HCT116 (cell line): ENCODE measurements at places on chromosomes 3 and 15. TPM values are rescaled to one million over a fixed set of nuclear protein-coding genes. Genes with fewer than 3 reads are reported as not detected.
A peak's percentile ranks its signal among the peaks of the same experiment; 100 is the strongest.

Gene CFAP100
- total RNA-seq: not detected

Gene RLBP1
- 0.12 TPM for total RNA-seq

DNA sequence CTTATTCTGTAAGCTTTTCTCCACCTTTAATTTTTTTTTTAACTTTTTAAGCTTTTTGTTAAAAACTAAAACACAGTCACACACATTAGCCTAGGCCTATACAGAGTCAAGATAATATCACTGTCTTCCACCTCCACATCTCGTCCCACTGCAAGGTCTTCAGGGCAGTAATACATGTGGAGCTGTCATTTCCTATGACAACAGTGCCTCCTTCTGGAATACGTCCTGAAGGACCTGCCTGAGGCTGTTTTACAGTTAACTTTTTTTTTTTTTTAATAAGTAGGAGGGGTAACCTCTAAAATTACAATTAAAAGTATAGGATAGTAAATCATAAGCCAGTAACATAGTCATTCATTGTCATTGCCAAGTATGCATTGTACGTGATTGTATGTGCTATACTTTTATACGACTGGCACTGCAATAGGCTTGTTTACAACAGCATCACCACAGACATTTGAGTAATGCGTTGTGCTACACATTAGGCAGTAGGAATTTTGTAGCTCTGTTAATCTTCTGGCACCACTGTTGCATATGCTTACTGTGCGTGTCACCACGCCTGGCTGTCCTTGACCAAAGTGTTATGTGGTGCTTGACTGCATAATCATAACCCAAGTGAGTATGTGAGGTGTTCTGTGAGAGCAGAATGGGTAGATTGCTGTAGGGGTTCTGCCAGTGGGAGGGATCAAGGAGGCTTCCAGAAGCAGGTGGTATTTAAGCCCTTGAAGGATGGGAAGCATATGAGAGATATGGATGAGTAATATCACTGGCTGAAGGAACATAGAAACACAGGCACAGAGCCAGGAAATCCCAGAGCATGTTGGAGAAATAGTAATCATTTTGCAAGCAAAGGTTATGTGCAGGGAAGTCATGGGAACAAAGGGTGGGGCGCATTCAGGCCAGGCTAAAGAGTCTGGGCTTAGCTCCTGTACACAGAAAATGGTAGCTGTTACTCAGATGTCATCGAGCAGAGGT, 18.3 kb downstream of the FBXO22 start:
- DNase-seq: peak; percentile 48
- H3K36me3 ChIP-seq: peaks cover 10% of the 10 kb centered on the region; the same call in 1 of the 2 replicates
- no peaks in the 10 kb centered on the region for H3K4me1 ChIP-seq
- H3K27me3 ChIP-seq: no peaks in the 10 kb centered on the region
- H3K4me3 ChIP-seq: no peak overlapping the region

GRCh38 chr15:49669288-49669687, 48.4 kb downstream of the DTWD1 start:
- no peaks in the 10 kb centered on the region for H3K27me3 ChIP-seq
- no peak overlapping the region for H3K4me3 ChIP-seq
- DNase-seq: no peak
